ENCODE measurements at places on chromosomes 7 and 10. TPM values are rescaled to one million over a fixed set of nuclear protein-coding genes. Genes with fewer than 3 reads are reported as not detected.

GRCh38 chr10:118839348-118839747 is 84.6 kb upstream of the CACUL1 start:
- no peaks in the 10 kb centered on the region for H3K4me1 ChIP-seq
- H3K27ac ChIP-seq = no peak overlapping the region
- H3K4me3 ChIP-seq = no peak overlapping the region
- DNase-seq = peak; percentile 57
- H3K27me3 ChIP-seq = no peaks in the 10 kb centered on the region
- no peaks in the 10 kb centered on the region for H3K36me3 ChIP-seq

- H3K36me3 ChIP-seq = no peaks in the 10 kb centered on the region
- no peak for DNase-seq
- H3K4me3 ChIP-seq = no peak overlapping the region
- no peaks in the 10 kb centered on the region for H3K4me1 ChIP-seq
- H3K27ac ChIP-seq = no peak overlapping the region
Observed at GRCh38 chr10:114061789-114062188, 18.1 kb downstream of the ADRB1 start.

- H3K27ac ChIP-seq = no peak overlapping the region
- no peaks in the 10 kb centered on the region for H3K27me3 ChIP-seq
- H3K36me3 ChIP-seq = no peaks in the 10 kb centered on the region
- H3K4me3 ChIP-seq = no peak overlapping the region
- no peaks in the 10 kb centered on the region for H3K4me1 ChIP-seq
- no peak for DNase-seq
Observed at GRCh38 chr7:96327429-96327828, 5.5 kb upstream of the SLC25A13 start.

GRCh38 chr10:58955615-58956014 is 220.8 kb upstream of the PHYHIPL start:
- no peaks in the 10 kb centered on the region for H3K4me1 ChIP-seq
- H3K36me3 ChIP-seq = no peaks in the 10 kb centered on the region
- no peak overlapping the region for H3K4me3 ChIP-seq
- no peaks in the 10 kb centered on the region for H3K27me3 ChIP-seq
- DNase-seq = no peak

Gene PILRA
- total RNA-seq = 11.2 TPM

Gene LOXL4
- total RNA-seq = 29.9 TPM

Measured in aorta (tissue), 5 donors.